Cerebellar cortex (tissue), 1 donor: ENCODE measurements at places on chromosomes 12 and 14.

GRCh38 chr12:77575376-77575919 lies 255.2 kb upstream of the NAV3 start:
- no peak for DNase-seq

GRCh38 chr12:70605976-70606375 lies 31.3 kb downstream of the PTPRB start:
- no peak for DNase-seq

GRCh38 chr12:98509063-98509462 lies 6.3 kb upstream of the TMPO start:
- no peak for DNase-seq

- DNase-seq: peak; percentile 15
Measured at GRCh38 chr12:49974677-49975317, 2.0 kb downstream of the AQP6 start.

GRCh38 chr12:117010693-117011451 lies 88.3 kb downstream of the TESC start:
- DNase-seq: no peak

GRCh38 chr12:63995512-63995911 lies 151.0 kb downstream of the SRGAP1 start:
- no peak for DNase-seq

DNA sequence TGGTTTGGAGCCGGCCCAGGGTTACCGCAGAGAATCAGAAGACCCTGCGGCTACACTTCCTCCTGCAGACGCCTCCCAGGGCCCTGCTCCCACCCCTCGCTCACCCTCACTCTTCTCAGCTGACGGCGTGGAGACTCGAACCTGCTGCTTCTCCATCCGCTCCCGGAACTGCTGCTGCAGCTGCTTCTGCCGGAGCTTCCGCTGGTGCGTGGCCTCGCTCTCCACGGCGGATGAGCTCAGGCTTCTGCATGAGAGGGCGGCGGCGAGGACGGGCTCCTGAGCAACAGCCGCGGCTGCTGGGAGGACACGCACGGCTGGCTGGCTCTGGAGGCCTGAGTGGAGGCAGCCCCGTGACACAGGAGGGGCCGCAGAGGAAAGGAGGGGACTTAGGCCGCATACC lies 33.3 kb downstream of the RAD52 start:
- no peak for DNase-seq

DNA sequence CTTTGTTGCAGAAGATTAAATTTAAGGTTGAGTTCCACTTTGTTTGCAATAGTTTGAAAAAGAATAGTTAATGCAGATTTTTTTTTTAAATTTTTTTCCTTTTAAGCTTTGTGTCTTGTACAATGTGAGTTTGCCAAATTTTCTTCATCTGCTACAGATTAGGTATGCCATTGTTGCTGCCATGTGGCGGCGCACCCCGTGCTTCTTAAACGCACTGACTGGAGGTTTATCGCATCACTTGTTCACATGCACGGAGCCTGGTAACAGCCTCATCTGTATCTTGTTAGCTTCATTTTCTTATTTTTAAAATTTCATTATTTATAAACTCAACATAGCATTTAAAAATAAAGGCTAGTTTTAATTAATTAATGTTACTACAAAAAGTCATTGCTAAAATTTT lies 43.5 kb downstream of the ETNK1 start:
- DNase-seq: no peak

DNA sequence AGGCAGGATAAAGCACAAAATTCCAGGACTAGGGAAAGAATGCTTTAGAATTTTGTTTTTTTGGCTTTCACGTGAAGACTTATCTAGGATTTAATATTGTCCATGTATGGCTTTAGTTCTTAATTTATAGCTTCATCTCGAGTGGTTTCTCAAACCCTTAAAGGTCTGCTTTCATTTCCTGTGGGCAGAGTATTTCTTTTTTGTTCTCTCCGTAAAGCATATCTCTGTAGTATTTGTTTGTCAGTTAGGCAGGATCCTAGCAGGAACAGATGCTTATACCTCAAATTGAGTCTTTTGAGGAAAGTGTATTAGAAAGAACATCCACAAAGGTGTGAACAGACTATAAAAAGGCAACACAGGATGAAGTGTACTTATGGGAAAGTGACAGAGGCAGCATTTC lies 697.1 kb upstream of the SEL1L start:
- DNase-seq: no peak

- DNase-seq: no peak
Measured at GRCh38 chr14:61836184-61836583, 74.0 kb downstream of the SNAPC1 start.

- no peak for DNase-seq
Measured at GRCh38 chr12:70671698-70672097, 34.5 kb upstream of the PTPRB start.

GRCh38 chr14:67851785-67852410 lies 32.3 kb downstream of the RAD51B start:
- DNase-seq: peak; percentile 14

GRCh38 chr12:116320791-116321217 lies 43.3 kb upstream of the MED13L start:
- DNase-seq: no peak

DNA sequence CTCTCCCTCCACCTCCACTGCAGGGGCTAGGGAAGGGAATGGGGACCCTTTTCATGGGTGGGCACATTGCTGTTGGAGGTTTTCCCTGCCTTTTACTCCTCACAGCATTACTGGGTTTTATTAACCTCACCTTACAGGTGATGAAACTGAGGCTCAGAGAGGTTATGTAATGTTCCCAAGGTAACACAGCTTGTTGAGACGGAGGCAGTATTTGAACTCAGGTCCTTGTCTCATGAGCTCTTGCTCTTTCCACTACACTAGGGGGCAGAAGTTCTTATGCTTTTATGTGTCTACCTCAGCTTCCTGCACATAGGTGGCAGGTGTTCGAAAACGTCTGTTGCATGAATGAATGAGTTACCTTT lies 11.7 kb downstream of the CISTR start:
- peak; percentile 28 for DNase-seq

DNA sequence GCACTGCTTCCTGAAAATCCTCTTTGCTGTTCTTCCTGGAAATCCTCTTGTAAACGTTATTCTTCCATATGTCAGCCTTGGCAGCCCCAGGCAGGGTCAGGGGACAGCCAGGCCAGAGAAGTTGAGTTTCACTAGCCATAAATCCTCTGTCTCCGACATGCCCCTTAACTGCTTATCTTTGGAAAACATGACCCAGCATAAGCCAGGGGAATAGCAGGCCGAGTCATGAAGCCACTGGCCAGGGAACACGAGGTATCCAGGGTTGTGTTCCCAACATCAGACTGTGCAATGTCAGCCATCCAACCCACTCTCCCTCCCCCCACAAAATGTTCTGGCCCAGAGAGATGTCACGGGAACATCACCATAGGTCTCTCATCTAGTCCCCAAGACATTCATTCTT lies 453.9 kb downstream of the MED13L start:
- no peak for DNase-seq

GRCh38 chr14:93859957-93860356 lies 67.2 kb upstream of the FAM181A start:
- DNase-seq: peak; percentile 11

GRCh38 chr14:22478670-22479069 lies 110.4 kb downstream of the DAD1 start:
- peak; percentile 56 for DNase-seq

- DNase-seq: no peak
Measured at GRCh38 chr12:81617915-81618314, 141.2 kb downstream of the PPFIA2 start.

GRCh38 chr12:64672925-64673409 lies 62.7 kb downstream of the RASSF3 start:
- no peak for DNase-seq

DNA sequence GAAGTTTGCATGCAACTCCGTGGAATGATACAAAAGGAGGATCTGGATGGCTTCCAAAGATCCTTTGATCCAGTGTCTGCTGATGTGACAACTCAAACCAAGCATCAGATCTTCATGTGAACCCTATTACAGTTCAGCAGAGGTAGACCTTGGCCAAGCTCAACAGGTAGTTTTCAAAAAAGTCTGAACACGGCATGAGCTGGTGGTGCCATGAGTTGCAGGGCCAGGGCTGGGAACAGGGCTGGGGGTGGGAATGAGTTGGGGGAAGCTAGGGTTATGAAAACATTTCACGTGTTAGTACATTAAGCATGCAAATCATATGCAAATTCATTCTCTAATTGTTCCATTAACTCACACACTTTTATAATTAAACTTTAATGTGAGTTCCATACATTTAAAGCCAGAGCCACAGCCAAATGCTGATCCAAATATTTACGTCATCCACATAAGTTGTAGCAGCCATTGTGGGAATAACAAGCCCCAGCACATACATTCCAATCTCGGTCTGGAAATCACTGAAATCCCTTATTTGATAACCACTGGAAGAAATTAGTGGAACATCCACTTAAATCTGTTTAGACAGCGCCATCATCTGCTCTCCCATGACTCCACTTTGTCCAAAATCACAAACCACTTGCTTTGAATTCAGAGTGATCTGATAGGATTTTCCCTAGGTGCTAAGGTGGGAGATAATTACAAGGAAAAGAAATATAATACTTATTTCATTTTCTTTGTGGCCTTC lies 158.5 kb downstream of the APAF1 start:
- DNase-seq: no peak

DNA sequence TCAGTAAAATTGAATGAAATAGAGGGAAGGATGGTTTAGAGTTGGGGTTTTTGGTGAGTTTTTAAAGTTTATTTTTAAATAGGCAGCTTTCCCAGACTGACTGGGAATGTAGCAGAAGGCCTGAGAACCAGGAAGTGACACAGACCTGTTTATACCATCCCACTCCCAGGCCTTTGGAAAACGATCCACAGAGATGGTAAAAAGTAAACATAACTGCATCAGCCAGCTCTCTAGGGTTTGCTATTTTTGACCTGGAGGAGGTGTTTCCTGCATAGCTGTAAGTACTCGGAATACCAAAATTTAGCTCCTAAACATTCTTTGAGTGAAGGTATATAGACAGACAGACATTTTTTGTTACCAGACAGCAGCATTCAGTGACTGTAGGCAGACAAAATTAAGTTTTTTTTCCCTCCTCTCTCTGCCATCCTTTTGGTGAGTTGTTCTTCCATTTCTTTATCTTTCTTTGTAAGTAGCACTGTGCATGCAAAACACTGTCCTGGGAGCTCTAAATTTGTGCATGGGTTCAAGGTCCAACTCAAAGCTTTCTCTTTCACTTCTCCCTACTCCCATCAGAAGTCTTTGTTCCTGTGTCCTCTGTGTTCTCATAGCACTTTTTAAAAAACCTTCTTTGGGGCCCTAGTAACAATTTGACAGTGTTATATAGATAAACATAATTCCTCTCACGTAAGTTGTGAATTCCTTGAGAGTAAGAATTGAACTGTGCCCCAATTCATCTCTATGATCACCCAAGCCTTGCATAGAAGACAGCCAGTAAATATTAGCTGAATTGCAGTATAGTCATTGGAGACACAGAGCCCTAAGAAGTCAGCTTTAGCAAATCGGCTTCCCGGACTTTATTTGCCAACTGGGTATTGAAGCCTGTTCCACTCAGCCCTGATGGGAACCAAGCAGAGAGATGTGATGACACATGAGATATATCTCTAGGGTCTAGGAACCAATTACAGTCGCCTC lies 37.4 kb downstream of the SUSD6 start:
- DNase-seq: no peak

DNA sequence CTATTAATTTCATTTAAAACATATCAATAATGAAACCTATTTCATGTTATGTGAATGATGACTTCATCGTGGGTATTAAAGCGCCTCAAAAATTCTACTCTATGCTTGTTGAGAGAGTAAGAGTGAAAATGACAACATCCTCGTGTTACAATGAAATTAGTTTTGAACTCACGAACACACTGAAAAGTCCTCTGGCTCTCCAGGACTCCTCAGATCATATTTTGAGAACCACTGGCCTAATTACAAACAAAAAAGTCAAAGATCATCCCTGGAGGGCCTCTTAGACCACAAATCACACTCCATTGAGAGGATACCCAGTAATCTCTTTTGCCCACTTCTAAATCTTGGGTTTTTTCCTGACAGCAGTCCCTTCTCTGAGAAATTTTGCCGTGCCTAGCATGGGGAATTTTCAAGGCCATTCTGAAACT lies 19.1 kb downstream of the DAAM1 start:
- DNase-seq: no peak

GRCh38 chr12:88579161-88579517 lies 1.1 kb downstream of the KITLG start:
- no peak for DNase-seq

- no peak for DNase-seq
Measured at GRCh38 chr14:71711125-71711524, 221.1 kb upstream of the RGS6 start.

GRCh38 chr14:93067088-93067487 lies 48.6 kb downstream of the ITPK1 start:
- DNase-seq: no peak

GRCh38 chr14:95215094-95215725 lies 57.9 kb upstream of the DICER1 start:
- no peak for DNase-seq

- DNase-seq: no peak
Measured at GRCh38 chr14:36325853-36326252, 5.4 kb upstream of the MBIP start.

- DNase-seq: no peak
Measured at GRCh38 chr14:20808162-20808483, 5.5 kb upstream of the RNASE1 start.

DNA sequence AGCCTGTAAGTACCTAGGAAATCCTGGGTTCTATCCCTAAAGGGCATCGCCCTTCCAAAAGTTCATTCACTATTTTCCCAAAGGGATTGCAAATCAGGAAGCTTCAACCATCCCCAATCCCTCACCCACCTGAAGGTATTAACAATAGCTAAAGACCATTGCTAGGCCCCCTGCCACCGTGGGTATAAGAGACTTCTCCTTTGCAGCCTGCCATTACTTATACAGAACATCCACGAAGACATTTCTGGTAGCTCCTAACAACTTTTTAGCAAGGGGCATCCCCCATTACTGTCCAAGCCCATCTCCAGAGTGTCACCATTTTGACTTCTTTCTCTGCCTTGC lies 384 bp upstream of the SMUG1 start:
- no peak for DNase-seq

GRCh38 chr12:65868878-65869277 lies 44.6 kb downstream of the HMGA2 start:
- no peak for DNase-seq

DNA sequence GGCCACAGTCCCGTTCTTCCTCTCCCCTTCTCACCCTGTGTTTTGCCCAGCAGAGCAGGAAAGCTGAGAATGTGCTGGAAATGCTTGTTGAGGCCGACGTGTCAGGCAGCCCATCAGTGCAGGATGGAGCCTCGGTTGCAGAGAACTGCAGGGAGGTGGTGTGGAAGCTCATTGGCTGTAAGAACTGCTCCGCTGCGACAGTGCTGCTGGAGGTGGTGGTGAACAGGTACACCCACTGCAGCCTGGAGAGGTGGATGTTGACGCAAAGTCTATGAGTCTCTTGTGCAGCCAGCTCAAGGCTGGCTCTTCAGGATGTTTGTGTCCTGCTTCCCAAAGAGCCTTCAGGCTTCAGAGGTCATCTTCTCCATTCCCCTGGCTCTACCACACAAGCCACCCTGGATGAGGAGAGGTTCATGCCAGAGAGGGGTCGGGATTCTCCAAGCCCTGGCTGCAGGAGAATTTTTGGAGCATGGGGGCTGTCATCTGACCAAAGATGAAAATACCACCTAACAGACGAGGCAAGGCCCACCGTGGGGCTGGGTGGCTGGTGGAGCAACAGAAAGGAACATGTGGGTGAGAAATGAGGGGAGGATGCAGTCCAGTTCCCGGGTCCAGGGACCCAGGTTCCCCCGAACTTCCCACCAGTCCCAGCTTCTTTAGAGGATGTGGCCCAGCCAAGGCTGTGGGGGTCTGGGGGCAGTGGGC lies 174.1 kb upstream of the PRMT8 start:
- no peak for DNase-seq
